ENCODE measurements at places on chromosomes 4 and X.

GRCh38 chr4:89836897-89837384 lies at the start of gene SNCA:
Gene SNCA, minus strand, starts transcription at chr4:89837161. Its CDS starts 1,494 bp downstream, at chr4:89835667.
- peak; percentile 52 for DNase-seq

DNA sequence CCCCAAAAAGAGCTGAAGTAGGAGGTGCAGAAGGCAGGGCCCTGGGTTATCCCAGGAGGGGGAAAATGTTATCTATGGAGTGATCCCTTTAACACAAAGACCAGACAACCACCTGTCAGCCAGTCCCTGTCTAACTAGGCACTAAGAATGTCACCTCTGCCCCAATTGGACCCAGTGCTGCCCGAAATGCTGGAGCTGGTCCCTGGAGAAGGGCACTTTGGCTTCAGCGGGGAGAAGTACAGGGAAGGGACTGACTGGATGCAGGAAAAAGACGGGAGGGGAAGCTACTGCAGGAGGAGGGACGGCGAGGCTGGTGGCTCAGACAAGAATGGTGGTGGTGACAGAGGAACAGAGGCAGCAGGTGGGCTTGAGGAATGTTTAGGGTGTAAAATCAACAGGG lies 17.3 kb downstream of the PHKA2 start:
- no peak for DNase-seq

DNA sequence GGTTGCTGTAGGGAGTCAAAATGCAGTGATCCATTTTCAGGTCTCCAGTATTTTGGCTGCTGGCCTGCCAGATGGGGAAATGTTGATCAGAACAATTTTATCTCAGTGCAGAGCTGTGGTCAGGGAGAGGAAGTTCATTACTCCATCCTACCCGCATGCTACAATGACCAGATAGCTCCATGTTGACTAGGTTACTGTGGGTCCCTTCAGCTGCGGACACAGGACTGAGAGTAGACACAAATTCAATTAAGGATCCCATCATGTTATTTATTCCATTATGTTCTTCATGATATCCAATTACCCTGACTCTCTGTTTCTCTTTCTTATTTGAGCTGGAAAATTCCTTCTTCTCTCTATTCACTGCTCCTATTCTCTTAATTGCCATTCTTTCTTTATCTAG lies 16.3 kb downstream of the SYNPO2 start:
- DNase-seq = no peak

GRCh38 chrX:45751156-45751555 lies 550.5 kb upstream of the DIPK2B start:
- no peak for DNase-seq

- DNase-seq = no peak
These were observed 144.1 kb downstream of the SLC7A11 start for GRCh38 chr4:138097912-138098600.

GRCh38 chrX:3548765-3549391 lies 164.6 kb downstream of the PRKX start:
- no peak for DNase-seq

DNA sequence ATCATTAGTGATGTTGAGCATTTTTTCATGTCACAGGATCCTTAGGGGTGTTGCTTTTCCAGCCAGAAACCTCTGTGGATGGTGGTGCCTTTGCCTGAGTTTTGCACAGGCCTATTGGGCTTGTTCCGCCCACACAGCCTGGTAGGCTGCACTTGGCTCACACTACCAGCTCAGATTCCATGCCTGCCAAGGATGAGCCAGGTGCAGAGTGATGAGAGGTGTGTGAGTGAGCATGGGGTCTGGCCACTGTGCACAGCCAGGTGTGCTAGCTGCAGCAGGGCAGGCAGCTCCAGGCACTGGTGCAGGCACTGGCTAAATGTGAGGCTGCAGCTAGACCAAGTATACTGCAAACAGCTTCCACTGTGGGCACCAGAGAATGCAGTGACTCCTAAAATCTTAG lies 341.6 kb downstream of the FSTL5 start:
- DNase-seq = no peak

Data from D721Med (cell line).